ENCODE measurements at places on chromosomes 13 and 19.
A peak's percentile ranks its signal among the peaks of the same experiment; 100 is the strongest.

DNA sequence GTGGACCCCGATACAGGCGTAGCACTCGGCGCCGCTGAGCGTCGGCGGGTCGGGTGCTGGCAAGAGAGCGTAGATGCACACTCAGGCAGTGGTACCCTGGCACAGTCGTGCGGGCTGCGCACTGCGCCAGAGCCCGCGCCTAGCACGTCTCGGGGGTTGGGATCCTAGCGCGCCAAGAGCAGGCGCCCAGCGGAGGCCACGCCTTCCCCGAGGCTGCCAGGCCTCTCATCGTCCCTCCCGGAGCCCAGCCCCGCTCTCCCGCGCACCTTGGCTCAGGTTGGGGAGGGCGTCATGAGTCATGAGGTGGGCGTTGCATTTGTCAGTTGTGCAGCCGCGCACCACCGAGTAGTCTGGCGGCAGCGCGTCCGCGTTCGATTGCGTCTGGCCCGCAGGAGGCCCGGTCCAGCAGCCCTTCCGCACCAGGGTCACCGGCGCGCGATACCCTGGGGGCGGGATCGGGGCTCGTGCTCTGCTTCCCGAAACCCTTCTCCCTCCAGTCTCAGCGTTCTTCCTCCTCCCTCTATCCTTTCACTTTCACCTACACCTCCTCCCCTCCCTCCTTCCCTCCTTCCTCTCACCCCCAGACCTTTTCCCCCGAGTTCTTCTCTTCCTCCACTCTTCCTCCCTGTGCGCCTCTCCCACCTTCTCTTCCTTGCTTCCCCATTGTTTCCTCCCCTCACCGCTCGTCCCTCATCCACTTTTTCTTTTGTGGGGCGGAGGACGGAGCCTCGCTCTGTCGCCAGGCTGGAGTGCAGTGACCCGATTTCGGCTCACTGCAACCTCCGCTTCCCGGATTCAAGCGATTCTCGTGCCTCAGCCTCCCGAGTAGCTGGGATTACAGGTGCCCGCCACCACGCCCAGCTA, 3.5 kb downstream of the LYPD5 start:
- no peak for DNase-seq

GRCh38 chr13:49366841-49367240, 77.0 kb downstream of the CAB39L start:
- no peak for DNase-seq

GRCh38 chr19:39825531-39826076, 8.4 kb downstream of the DYRK1B start:
- no peak for DNase-seq

DNA sequence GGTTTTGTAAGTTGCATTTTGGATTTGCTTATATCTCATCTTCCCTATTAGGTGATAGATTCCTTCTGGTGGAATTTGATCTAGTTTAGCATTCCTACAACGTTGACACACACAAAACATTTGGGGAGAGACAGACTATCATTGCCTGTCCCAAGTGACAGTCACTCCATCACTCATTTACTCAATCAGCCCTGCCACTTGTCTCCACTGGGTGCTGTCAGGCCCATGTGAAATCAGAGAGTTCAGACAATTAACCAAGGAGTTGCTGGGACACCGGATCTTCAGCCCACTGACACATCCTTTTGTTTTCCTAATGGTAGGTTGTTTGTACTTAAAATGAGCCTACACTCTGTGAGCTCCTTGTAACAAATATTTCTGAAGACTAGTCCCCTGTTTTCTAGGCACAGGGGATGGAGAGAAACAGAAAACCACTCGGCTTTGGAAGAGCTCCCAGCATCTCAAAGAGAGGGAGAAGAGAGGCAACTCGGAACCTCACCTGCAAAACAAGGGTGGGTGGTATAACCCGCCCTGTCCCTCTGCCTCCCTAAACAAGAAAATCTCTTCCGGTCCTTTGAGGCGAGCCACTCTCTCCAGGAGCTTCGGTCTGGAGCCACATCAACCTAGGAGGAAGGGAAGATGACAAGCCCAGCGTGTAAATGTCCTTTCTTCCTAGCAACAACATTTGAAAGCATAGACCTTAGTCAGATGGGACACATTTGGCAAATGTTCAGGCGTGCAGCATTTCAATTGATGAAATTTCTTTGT, 440.9 kb upstream of the KLF12 start:
- DNase-seq = no peak

GRCh38 chr19:35088131-35088913, 27.3 kb upstream of the FXYD3 start:
- peak; percentile 69 for DNase-seq

DNA sequence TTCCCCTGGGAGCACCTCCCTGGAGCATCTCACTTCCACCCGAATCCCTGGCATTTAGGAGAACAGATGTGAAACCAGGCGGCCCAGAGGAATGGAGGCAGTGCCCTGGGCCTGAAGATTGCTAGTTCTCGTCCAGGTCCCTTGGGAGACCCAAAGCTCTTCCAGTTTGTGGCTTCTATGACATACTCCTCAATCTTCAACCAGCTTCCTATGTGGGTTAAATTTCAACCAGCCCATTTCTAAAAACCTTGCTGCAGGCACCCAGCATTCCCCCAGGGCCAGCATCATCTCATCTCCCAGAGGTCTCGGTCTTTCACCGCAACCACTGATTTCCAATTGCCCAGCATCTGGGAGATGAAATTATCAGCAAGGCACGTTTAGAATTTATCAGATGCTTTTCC, 46.0 kb upstream of the STK24 start:
- DNase-seq = peak; percentile 21

DNA sequence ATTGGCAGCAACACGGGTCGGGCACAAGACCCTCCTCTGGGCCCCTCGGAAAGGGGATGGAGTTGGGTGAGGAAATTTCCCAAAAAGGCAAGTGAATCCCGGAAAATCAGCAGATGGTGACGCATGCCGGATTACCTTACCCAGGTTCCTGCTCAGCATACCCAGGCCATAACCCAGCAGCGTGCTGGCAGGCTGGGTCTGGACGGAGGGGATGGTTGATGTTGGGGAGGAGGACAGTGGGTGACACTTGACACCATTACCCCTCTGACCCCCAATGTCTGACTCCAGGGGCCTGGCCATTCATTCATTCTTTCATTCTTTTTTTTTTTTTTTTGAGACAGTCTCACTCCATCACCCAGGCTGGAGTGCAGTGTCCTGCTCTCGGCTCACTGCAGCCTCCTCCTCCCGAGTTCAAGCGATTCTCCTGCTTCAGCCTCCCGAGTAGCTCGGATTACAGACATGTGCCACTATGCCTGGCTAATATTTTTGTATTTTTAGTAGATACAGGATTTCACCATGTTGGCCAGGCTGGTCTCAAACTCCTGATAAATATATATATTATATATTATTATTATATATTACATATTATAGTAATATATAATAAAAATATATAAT, 799 bp downstream of the PVR start:
- DNase-seq = no peak

DNA sequence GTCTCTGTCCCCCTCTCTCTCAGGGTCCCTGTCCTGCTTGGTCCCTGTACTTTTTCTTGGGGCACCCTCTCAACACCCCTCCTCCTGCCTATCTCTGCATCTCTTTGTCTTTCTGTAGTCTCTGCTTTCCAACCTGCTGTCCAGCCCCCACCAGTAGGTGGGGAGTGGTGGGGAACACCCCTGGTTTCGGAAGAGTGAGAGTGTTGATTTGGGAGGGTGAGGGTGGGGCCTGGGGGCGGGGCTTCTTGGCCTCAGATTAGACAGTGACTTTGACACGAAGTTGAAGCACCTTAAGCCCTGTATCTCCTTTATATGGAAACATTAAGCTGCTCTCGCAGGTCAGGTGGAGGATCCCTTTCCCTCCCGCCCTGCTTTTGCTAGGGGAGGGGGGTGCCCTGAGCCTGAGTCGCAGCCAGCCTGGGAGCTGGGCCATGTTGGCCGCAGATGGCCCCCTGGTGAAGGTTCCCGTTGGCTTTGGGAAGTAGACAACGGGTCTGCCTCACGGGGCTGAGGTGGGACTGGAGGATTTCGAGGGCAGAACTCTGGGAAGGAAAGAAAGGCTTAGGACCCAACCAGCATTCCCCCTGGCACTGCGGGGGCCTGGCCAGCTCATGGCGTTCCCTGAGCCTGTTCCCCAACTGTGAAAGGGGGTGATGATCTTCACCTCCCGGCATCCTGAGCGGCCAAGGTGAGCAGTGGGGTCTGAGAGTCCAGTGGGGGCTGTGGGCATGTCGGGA, at the start of gene KCNJ14:
Gene KCNJ14 (plus strand): TSS at position 404 of the 737 bp plus-strand sequence. CDS start 6,151 bp downstream, outside the sequence.
- no peak for DNase-seq

- DNase-seq = no peak
These were observed at the start of gene MBOAT7 for GRCh38 chr19:54189145-54189734. Gene MBOAT7 (minus strand): TSS chr19:54189580. CDS start chr19:54188508, 1,072 bp downstream.

DNA sequence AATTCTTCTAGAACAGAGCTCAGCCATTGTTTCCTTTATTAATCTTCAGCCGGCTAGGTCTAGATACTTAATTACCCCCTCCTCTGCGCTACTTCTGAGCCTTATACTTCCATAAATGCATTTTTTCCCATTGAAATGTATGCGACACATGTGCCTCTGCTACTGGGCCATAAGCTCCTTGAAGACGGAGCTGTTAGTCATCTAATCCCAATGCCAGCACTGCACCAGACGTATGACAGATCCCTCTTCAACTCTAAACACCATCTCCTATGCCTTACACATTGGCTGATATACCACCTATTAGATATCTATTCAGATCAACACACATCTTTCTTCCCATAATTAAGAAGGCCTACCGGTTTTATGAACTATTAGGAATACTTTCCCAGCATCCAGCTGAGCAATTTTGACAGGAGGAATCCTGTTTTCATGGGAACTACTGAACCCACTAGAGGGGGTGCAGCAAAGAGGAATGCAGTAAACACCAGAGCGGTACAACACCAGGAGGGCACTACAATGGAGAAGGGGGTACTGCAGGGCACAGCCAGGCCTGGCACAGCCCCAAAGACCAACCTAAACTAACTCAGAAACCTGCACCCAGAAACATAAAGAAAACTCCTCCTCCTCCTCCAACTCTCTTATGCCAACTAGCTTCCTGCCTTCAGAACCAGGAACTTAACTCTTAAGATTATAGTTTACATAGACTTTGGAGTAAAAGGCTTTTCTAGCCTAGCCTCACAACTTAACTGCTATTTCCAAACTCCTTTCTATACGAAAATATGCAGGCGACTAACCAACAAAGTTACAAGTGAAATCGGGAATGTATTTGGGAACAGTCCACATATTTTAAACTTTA, 18.7 kb downstream of the STK24 start:
- peak; percentile 43 for DNase-seq

GRCh38 chr13:112967686-112968379, 1.2 kb upstream of the MCF2L start:
- no peak for DNase-seq

GRCh38 chr13:111519490-111520170, 199.2 kb downstream of the TEX29 start:
- no peak for DNase-seq

DNA sequence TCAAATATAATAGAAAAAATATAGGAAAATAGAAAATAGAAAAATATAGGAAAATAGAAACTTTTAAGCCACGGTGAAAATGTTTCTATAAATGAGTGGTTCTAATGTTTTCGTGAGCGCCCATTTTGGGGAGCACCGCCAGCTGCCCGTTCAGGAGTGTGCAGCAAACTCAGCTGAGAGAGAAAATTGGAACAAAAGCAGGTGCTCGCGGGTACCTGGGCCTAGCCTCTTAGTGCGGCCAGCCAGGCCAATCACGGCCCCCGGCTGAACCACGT, 204 bp upstream of the PDX1 start:
- no peak for DNase-seq

GRCh38 chr19:5645409-5645808, 22.5 kb downstream of the SAFB start:
- DNase-seq = no peak

GRCh38 chr13:113138792-113139551, 16.4 kb downstream of the F10 start:
- DNase-seq = no peak

DNA sequence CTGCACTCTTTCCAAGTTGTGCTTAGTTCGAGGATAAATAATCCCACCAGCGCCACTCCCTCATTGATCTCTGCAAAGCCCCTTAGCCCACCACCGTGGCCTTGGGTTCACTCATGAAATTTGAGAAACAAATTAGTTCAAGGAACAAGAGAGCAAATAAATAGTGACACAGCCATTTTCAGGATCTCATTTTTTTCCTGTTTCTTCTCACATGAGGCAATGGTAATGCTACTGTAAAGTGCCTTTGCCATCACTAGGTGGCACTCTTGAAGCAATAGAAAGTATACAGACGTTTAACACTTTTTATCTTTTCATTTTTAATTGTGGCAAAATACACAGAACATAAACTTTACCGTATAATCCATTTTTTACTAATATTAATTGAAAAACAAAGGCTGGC, 76.8 kb upstream of the ZNF835 start:
- DNase-seq = peak; percentile 7

DNA sequence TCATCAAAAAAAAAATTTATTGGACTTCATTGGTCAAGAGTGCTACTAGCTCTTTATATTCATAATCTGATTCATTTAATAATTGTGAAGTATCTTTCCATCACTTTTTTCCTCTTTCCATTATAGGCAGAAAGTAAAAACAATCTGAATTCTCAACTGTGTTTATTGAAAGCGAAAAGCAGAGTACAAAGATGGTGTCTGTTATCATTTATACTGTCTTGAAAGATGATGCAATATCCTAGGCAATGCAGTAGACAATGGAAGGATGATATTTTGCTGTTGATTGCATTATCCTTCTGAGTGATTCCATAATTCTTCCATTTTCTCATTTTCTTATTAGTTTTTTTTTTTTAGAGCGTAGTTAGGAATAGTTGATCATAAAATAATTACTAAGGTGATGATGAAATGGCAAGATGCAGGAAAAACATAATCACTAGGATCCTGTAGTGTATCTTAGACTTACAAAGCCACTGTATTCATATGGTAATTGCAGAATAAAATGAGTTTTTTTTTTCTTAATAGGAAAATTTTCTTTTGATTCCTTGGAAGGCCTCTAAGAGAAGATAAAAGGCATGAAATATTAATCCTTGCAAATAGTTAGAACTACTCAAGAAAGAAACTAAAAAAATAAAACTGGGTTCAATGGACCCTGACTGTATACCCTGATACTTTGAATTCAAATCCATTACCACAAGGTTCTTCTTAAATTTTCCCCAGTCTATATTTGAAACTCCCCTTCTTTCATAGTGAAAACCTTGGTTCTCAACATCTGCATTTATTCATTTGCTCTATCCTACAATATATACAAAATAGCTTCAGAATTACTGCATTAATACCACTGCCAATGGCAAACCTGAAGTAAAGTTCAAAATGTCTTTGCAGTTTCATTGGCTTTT, 11.6 kb downstream of the URI1 start:
- no peak for DNase-seq

DNA sequence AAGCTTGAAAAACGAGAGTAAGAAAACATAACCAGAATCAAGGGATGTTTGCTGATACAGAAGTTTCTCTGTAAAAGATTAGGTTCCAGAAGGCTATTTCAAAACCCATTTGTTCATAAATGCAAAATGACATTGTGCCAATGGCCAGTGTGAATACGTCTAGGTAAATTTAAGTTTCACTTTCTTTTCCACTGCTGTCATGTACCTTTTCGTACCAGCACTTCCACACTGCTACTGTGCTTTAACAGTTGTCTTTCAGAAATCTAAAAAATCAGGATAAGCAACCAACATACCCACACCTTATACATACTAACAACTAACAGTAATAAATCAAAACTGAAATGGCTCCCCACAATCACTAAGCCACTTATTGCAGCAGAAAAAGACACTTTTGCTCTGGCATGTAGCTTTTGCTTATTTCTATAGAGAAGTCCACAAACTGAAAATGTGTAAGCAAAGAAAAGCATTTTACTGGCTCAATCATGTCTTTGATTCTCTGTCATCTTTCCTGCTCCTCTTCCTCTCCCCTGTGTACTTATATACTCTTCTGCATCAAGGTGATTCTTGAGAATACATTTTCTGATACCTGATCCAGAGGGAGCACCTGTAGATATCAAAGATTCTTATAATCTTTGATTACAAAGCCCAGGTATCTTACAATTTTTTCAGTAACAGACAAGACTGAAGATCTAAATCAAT, 34.3 kb downstream of the ELF1 start:
- no peak for DNase-seq

Measured in brain microvascular endothelial cell (primary cell).